ENCODE measurements at places on chromosomes 16 and 17. TPM values are rescaled to one million over a fixed set of nuclear protein-coding genes. Genes with fewer than 3 reads are reported as not detected.

GRCh38 chr16:81848306-81848853, 69.3 kb downstream of the PLCG2 start:
- no peak for DNase-seq

- no peak for DNase-seq
Measured at GRCh38 chr17:22492331-22492730, 800.0 kb downstream of the KCNJ18 start.

DNA sequence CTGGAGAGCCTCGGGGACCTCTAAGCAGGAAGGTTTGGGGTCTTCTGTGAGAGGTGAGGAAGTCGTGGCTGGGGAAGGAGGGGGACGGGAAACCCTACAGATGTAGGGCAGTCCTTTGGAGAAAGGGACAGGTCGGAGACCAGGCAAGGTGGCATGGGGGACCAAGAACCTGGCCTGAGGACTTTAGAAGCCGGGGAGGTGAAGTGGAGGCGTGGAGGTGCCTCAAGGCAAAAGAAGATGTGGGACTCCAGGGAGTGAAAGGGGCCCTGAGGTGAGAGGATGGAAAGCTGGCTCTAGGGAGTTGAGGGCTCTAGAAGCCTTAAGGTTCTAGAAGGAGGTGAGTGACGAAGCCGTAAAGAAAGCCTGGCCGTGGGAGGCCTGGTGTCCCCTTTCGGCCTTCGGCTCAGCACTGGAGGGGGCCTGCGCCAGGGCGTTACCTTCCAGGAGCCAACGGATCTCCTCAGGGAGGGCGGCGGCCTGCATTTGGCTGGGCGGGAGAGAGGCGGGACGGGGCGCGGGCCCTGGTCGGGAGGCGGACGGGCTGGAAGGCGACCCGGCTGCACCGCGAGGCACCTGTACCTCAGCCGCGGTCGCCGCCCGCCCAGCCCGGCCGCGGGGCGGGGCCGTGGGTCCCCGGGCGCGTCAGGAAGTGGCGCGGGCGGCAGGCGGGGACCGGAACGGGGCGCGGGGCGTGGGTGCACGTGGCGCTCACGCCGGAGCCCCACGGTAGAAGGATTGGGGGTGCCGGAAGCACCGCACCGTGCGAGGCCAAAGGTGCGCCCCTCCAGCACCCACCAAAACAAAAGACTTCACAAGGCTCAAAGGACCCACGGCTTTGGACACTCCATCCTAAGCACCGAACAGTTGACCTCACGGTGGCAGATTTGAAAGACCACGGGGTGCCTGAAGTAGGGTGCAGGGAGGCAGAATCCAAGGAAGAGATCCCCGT, at the start of gene SKAP1:
Gene SKAP1 (minus strand): TSS at position 577 of the 949 bp plus-strand sequence.
- peak; percentile 18 for DNase-seq

SULT1A4 gene
- total RNA-seq = 6.3 TPM

- no peak for DNase-seq
Measured at GRCh38 chr17:27256225-27257030, 37.5 kb upstream of the WSB1 start.

ZNF785 gene
- 10.9 TPM for total RNA-seq

DNA sequence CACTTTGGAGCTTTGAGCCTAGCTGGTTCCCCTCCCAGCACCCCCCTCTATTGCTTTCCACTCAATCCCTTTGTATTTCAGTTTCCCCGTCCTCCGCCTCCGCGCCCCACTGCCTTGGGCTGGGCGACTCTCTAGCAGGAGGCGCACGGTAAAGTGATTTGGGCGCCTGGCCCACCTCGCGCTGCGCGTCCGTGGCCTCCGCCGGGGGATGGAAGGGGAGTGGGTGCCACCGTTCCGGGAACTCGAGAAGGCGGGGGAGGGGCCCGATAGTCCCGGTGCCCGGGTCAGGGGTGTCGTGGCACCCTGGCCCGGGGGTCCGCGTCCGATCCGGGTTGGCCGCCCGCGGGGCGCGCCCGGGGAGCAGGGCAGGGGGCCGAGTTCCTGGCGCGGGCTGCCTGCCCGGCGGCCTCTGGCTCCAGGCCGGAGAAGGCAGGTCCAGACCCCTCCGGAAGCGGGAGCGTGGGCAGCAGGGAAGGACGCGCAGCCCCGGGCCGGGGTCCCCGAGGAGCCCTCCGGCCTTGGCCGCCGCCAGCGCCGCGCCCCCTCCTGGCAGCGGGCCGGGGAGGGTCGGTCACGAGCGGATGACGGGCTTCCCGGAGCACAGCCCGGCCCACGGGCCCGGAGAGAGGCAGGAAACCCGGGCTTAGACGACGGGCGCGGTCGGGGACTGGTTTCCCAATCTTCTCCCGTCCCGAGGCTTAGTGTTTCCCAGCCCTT, 15.8 kb downstream of the MEOX1 start:
- DNase-seq = peak; percentile 21

DNA sequence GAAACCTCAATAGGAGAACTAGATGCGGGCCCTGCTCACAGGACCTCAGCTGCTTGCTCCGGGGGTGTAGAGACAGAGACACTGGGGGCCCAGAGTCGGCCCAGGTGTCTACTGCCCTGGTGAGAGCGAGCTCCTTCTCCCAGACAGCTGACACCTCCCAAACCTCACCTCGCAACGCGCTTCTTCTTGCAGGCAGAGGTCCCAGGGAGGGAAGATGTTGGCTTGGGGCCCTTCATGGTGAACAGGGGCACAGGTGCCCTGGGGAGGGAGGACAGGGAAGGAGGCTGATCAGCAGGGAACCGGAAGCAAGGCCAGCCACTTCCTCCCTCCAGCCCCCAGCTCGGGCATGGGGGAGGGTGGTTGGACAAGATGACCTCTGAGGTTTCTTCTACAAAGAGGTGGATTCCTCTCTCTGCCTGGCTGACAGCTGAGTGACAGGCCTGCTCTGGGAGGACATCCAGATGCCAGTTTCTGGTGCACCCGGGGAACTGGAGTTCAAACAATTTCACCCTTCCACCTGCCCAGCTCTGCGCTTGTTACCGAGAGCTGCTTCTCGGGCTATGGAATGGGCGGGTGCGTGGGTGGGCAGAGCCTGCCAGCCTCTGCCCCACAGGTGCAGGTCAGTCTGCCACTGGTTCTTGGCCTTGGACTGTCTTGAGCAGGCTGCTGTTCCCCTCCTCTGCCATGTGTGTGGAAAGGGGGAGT, 11.7 kb upstream of the GFAP start:
- DNase-seq = no peak

- no peak for DNase-seq
Measured at GRCh38 chr17:11909348-11909747, 87.9 kb downstream of the ZNF18 start.

- peak; percentile 39 for DNase-seq
Measured at GRCh38 chr17:66799849-66800537, 34.9 kb upstream of the CACNG5 start.

- no peak for DNase-seq
Measured at GRCh38 chr17:16943541-16944333, 28.2 kb downstream of the TNFRSF13B start.

- peak; percentile 12 for DNase-seq
Measured at GRCh38 chr16:83356266-83356665, 451.5 kb upstream of the HSBP1 start.

- DNase-seq = no peak
Measured at GRCh38 chr16:46731691-46732555, 16.2 kb downstream of the MYLK3 start.

ZNF385C gene
- total RNA-seq = 1.3 TPM

GRCh38 chr16:83928341-83929055, 24.5 kb upstream of the OSGIN1 start:
- DNase-seq = no peak

TP53I13 gene
- total RNA-seq = 62.3 TPM
